CD4-positive, alpha-beta T cell treated with Interleukin-17A for 1 hour (primary cell): ENCODE measurements at places on chromosomes 3 and 15.

GRCh38 chr15:34793071-34793470, 2.3 kb downstream of the ACTC1 start:
- no peak for DNase-seq

- peak; percentile 75 for DNase-seq
Observed at GRCh38 chr3:46705022-46705530, 3.9 kb downstream of the TMIE start.

DNA sequence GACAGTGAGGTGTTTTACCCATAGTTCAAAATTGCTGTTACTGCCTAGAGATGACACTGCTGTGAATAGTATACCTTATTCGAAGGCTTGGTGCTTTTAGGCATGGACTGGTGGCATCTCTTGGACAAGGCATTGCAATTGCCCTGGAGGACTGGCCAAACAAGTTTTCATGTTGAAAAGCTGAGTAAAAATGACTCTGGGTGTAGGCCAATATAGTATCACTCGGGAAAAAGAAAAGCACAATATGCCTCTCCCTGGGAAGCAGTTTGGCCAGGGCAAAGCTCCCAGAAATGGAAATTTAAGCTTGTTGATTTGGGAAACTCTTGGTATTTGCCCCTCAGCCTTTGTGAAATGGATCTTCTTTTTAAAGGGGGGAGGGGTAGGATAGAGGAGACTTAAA, 54.8 kb downstream of the ZNF609 start:
- DNase-seq = no peak

DNA sequence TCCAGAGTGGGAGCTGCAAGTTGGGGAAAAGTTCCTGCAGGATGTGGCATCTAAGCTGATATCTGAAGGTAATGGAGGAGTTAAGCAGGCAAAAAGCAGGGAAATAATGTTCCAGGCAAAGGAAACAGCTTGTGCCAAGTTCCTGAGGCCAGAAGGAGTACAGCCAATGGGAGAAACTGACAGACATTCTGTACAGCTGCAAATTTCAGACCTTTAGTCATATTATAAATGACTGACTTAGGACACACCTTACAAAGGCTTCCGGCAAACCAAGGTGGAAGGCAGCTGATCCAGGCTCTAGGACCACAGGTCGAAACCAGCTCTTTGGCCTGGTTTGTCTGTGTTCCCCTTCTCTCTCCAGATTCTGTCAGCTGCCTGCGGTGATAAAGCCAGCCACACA, 9.3 kb downstream of the WWTR1 start:
- no peak for DNase-seq

DNA sequence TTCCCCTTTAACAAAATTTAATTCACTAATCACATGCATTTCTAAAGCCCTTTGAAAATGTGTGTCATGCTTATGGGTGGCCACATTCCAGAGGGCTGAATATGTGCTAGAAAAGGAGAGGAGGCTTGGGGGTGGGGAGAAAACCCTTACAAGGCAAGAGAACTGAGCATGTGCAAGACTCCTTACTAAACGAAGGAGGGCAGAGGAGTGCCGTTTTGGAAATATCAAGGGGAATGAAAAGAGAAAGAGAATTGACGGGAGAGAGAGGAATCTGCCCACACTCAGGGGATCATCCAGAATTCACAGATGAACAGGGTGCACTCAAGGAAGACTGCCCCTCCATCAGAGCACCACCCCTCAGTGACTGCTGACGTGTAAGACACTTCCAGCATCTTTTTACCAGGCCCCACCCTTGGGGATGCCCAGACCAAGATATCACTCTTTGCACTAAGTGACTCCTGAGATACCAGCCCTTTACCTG, 37.9 kb upstream of the TSC22D2 start:
- DNase-seq = no peak

GRCh38 chr3:183491923-183492848, 63.3 kb downstream of the KLHL6 start:
- DNase-seq = no peak

- no peak for DNase-seq
Observed at GRCh38 chr15:34682674-34683073, 72.1 kb downstream of the GJD2 start.

DNA sequence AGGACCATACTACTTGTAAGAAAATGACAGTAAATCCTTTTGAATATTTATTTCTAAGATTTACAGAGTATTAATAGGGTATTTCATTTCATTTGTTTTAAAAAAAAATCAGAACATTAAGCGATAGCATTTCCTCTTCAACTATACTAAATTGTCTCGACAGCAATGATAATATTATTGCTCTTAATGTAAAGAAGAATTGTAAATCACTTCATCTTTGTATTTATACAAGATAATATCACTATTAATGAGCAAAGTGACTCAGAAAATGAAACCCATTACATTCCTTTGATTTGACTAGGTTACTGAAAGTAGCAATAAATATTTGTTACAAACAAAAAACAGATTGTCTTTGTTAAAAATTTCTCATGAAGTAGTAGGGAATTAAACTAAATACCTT, 131.1 kb upstream of the CNTN4 start:
- no peak for DNase-seq

- DNase-seq = no peak
Observed at GRCh38 chr3:39285332-39285731, 5.5 kb upstream of the CX3CR1 start.

GRCh38 chr3:165568907-165569462, 268.2 kb downstream of the BCHE start:
- DNase-seq = no peak

- no peak for DNase-seq
Observed at GRCh38 chr3:171225708-171226107, 199.2 kb upstream of the SLC2A2 start.

DNA sequence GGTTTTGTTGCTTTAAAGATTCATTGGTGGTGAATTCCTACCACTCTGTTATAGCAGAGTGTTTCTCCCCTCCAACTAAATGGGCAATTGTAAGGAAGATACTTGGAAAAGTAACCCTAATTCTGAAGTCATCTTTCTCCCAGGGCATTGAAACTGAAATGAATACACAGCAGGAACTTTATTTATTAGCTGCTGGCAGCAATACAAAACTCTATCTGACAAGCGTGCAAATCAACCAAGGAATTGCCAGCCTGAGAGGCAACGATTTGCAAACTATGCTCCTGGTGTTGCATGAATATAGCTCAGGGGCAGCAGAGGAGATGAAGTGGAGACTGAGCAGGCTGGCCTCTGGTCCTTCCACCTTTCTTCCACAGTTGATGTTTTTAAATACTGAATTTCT, 48.9 kb downstream of the CD200R1 start:
- no peak for DNase-seq

- no peak for DNase-seq
Observed at GRCh38 chr15:56959318-56959648, 40.8 kb downstream of the TCF12 start.

- no peak for DNase-seq
Observed at GRCh38 chr3:140767566-140767965, 89.7 kb downstream of the TRIM42 start.

GRCh38 chr15:29092376-29093064, 177.1 kb downstream of the NSMCE3 start:
- DNase-seq = no peak

DNA sequence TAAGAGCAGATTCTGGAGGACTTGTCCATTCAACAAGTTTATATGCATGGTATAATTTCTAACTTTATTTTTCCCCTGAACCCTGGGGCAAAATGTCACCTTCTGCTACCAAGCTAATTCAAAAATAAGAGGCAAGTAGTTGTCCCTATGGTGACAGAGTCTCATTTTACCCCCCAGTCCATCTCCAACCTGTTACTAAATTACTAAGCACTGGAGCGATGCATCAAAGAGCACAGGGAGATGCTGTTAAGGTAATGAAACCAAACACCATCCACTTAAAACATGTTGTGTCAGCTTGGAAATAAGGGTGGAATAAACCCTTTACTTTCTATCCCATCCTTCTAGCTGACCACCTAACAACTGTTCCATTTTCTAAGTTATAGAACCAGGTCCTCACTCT, 417.4 kb upstream of the ATP11B start:
- no peak for DNase-seq

DNA sequence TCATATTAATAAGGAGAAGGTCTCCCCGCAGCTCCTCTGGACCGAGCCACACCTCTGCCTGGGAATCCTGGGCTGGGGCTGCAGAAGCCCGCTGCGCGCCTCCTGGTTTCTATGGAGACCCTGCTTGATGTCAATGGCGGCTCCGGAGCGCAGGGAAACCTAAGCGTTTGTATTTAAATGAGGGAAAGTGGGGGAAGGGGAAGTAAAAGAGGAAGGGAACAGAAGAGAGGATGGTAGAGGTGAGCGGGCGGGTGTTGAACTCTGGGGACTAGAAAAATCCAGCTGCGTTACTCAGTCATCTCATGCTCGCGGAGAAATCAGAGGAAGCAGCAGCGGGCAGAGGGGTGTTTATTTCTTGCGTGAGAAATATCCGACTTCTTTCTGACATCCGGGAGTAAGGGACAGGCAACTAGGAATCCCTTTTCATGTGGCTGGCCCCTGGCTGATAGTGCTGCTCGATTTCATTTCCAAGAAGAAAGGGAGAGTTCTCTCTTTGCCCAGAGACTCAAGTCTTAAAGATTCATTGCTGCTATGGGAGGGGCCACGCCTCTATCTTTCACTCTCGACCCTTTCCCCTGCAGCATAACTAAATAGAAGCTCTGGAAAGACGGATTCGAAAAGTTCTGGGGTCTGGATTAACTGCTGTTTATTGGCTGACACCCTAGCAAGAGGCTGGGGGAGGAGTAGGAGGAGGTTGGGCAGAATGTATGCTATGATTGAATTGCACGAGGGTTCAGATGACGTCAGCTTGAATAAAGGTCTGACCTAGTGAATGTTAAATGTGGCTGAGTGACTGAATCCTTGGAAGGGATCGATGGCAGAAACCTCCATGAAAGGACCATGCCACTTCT, 110.5 kb upstream of the GAP43 start:
- DNase-seq = no peak

- no peak for DNase-seq
Observed at GRCh38 chr3:36433511-36433910, 53.2 kb downstream of the STAC start.

DNA sequence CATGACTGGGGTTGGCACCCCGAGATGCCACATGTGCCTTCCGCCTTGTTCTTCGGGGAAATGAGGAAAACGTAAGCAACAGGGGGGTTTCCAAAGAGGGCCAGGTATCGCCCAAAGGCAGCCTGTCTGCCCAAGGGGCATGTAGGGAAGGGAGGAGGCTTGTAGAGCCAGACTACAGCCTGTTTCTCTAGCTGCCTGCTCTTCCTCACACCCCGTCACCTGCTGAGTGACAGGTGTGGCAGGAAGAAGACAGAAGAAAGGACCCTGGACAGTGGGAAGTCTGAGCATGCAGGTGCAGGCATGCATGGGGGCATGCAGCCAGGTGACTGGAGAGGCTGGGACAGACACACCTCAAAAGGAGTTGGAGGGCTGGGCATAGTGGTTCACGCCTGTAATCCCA, 9.8 kb downstream of the PLA2G4E start:
- DNase-seq = no peak

DNA sequence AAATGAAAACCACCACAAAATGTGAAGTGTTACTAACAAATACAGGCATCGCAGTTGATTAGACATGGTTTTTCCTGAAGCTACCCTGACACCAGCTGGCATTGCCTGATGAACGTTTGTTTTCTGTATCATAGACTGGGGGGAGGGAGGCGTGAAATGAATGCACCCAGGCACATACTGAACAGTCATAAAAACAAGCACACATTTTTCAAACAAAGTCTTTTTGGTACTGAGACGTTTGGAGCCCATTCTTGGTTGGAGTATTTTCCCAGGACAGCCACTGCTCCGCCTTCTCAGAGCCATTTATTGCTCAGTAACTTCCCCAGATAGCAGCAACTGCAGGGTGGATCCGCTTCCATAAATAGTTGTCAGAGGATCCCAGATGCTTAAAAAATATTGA, 52.4 kb downstream of the KLF13 start:
- no peak for DNase-seq
